ENCODE measurements at places on chromosomes 4 and X.

GRCh38 chrX:20361081-20361889 is 94.6 kb upstream of the RPS6KA3 start:
- no peak for DNase-seq

GRCh38 chrX:13966793-13967125 is 62.9 kb downstream of the GEMIN8 start:
- DNase-seq: no peak

- no peak for DNase-seq
Measured at GRCh38 chr4:3409571-3410091, 32.1 kb upstream of the HGFAC start.

DNA sequence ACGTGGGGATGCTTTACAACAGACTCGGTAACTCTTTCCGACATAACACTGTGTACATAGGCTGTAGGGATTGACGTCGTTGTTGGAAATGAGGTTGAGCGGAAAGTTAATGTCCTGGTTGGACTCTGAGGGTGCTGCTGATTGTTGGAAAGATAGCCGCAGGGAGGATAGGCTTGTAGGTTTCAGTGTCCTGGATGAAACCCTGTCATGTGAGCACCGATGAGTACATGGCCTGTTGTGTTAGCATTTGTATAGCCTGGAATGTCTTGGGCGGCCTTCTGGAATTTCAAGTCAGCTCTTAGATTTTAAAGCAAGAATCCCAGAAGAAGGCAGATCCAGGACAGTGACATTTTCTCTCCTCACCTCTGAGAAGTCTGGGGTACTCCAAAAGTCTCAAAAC is 63.3 kb downstream of the TBC1D14 start:
- no peak for DNase-seq

DNA sequence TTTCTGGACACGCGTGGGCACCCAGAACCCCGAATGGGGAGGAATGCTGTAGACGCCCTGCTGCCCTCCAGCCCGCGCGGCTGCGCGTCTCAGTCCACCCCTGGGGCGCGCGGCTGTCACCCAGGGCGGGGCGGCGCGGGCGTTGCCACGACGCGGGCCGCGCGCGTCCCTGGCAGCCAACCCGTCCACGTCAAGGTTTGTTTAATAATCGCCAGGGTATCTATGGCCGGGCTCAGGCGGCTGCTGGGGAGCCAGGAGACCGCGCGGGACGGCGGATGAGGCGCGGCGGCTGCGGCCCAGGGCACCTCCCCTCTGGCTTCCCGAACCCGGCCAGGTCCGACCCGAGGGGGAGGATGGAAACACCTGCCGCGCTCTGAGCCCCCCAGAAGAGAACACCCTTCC is at the start of gene SPATA18:
TSS of gene SPATA18 (plus strand) at position 92 of the 402 bp plus-strand sequence. CDS start 401 bp downstream, outside the sequence.
- DNase-seq: no peak

- DNase-seq: no peak
Measured at GRCh38 chr4:95106408-95106928, 348.7 kb downstream of the BMPR1B start.

DNA sequence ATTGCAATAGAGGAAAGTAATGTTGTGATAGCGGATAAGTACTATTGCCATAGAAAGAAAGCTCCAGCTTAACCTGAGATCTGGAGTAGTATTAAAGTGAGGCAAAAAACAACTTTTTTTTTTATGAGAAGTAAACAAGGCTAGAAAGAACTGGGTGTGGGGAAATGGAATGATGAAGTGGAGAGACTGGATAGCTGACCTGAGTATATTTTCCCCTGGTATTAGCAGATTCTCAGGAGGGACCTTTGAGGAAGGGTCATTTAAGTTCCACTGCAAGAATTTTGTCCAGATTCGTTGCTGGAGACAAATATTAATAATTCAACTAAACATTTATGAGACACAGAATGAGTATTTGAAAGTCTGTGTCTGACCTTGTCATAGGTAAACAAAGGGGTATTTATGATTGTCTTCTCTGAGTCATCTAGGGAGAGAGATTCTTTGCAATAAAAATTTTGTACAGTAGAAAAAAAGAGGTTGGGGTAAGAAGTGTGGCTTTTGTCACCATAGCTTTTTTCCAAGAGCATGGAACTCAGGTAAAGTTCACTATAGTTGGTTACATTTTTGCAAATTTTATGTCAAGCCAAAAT is 2095.9 kb downstream of the ARAP2 start:
- DNase-seq: no peak

DNA sequence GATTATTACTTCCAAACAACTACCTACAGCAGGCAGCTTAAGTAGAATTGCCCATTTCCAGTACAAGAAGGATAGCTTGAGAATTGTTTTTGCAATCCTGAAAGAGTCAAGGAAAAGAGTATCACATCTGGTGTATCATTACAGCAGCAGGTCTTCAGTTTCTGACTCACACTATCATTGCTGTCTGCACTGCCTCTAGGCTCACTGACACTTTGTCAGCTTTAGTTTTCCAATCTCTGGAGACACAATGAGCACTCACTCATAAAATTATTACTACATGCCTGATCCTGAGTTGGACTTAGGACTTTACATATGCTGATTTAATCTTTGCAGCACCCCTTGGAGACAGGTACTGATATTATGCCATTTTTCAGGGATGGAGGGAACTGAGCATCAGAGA is 244.6 kb upstream of the BOD1L1 start:
- DNase-seq: no peak

DNA sequence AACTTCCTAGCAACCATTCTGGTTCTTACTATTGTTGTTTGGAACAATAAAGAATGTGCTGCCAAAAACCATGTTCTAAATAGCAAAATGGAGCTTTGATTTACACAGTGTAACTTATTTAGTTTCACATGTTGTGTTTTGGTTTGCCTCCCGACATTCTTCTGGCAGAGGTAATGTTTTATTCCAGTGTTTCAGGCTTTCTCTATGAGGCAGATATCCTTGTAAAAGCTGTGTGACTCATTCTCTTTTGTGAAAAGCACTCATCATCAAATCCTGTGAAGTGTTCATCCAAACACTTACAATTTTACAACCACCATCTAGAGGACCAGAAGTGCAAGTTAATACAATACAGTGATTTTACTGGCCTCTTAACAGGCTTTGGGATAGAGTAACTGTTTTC is 219.0 kb upstream of the GIMD1 start:
- DNase-seq: no peak

DNA sequence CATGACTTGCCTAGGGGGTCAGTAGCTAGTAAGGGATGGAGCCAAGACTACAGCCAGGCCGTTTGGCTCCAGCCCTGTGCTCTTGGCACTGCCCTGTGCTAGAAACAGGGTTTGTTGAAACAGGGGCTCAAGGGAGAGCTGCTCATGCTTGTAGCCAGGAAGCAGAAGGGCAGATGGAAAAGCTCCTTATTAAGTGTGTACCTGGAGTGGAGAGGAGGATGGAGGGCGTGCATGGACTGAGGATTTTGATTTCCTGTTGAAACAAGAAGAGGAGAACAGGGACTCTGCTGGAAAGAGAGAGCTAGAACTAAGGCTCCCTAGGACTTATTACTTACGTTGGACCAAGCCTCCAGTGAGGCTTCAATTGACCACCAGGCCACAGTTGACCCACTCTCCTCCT is 363.0 kb downstream of the MID1IP1 start:
- DNase-seq: no peak

GRCh38 chr4:186984105-186984644 is 260.5 kb upstream of the FAT1 start:
- no peak for DNase-seq

DNA sequence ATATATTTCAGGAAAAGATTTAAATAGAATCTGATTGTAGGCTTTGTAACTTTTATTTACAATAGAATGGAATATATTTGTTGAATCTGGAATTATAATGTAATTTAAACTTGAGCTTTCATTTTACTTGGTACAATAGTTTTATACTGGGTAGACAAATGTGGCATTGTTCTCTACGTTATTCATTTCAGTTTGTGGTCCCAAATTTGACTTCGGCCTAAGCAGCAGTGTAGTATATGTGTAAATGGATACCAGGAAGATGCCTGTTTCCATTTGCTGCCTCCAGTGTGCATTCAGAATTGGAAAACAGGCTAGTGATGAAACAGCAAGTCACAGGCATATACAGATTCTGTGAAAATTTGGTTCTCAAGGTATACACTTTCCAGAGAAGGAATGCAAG is 77.8 kb downstream of the CLDN22 start:
- DNase-seq: no peak

GRCh38 chr4:23234018-23234417 is 541.3 kb downstream of the GBA3 start:
- DNase-seq: no peak

DNA sequence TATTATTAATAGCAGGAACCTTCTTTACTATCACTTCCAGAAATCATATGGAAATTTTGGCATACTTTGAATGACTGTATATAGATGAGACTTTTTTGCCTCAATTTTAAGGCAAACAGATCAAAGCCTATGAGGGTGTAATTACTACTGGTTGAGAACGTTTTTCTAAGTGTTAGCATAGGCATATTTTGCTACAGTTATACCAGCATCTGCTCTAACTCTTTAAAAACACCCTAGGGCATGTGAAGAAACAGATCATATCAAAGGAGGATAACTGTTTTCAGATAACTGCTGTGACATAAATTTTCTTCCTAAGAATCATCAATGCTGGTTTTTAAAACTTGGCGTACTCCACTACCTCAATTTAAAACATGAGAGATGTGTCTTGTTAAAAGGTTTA is 1155.3 kb downstream of the FSTL5 start:
- DNase-seq: no peak

- no peak for DNase-seq
Measured at GRCh38 chr4:166657261-166657660, 577.0 kb downstream of the SPOCK3 start.

DNA sequence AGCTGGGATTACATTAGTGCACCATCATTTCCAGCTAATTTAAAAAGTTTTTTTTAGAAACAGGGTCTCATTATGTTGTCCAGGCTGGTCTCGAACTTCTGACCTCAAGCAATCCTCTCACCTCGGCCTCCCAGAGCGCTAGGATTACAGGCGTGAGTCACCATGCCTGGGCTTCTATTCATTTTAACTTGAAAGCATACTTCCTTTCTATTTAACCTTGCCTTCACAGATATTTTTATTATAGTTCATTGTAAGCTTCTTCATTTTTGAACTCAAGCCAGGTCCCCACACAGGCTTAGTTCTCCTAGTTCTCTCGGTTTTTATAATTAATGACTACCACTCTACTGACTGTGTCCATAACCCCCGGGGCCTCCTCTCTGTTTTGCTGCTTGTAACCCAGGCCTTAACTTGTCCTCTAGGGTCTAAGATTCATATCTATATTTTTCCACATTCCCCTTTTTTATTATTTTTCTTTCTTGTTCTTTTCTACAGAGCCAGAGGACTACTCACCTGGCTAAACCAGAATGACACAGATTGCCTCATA is 50.7 kb downstream of the SNX12 start:
- no peak for DNase-seq

DNA sequence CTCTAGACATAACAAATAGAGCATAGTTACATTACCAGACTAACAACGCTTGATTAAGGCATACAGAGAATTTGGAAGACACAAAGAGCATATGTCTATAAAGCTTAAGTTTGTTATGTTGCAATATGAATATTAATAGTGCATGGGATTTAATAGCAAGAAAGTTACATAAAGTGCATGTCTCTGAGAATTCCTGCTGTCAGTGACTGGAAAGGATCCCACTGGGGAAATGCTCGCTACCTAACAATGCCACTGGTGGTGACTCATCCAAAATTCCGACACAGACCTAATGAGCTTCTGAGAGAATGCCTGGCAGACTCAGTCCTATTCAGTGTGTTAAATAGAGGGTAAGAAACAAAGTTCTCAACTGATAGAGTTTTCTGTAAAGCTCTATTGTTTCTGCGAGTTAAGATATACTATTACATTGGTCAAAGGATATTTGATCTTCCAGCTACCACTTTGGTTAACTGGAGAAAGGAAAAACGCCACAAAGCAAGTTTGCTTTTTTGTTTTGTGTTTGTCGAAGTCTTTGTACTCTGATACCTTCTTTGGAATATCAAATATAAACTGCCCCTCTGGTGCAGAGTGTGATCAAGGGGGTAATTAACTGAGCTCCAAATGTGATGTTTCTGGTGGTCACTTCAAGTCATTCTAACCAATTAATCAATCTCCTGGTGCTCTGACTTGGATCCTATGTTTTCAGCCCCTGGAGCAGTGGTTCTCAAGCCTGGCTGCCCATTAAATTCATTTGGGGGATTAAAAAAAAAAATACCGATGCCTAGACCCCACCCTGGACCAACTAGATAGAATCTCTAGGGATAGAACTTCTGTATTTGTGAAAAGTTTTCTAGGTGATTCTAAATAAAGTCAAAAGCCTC is 107.9 kb downstream of the PALLD start:
- DNase-seq: peak; percentile 9

GRCh38 chr4:122172266-122172665 is 20.1 kb downstream of the BLTP1 start:
- no peak for DNase-seq

GRCh38 chrX:130561930-130562329 is 160.1 kb downstream of the RBMX2 start:
- no peak for DNase-seq

DNA sequence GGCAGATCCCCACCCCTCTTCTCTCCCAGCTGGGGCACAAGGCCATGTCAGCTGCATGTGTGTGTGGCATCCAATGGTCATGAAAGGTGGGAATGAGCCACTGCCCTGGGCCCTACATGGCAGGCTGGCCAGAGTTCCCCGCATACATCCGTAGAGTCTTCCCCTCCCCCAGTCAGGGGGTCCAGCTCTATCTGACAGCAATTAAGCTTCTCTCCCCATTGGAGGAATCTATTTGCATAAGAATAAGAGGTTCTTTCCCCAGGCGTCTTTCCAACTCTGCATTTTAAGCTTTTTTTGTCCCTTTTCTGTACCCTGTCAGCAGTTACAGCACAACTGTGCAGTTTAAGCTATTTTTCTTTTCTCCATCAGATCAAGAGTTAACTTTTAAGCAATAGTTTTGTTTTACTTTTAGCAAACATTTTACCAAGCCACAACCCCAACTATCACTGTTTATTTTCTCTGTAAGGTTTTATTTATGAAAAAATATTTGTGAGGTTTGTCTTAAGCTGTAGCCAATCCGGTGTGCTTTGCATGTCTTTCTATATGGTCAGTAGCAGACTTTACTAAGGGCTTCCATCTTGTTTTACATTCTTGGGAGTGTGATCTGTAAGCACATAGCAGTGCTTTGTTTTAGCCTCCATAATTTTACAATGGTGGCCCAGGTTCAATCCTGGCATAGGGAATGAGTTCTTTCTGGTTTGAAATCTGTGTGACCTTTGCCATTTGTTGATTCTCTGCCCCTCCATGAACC is 28.7 kb downstream of the NLRP2B start:
- DNase-seq: no peak
